Epithelial cell of alveolus of lung (primary cell): ENCODE measurements at places on chromosomes 4 and X. TPM values are rescaled to one million over a fixed set of nuclear protein-coding genes. Genes with fewer than 3 reads are reported as not detected.

The NR0B1 gene
- total RNA-seq, result 0.13 and 0.16 TPM in 2 replicates

The OPHN1 gene
- 2.0 and 3.1 TPM in 2 replicates for total RNA-seq

The NOCT gene
- 6.8 and 19.0 TPM in 2 replicates for total RNA-seq

The SLC25A31 gene
- total RNA-seq, result not detected in 2 replicates
